ENCODE measurements at places on chromosomes 1 and 21. TPM values are rescaled to one million over a fixed set of nuclear protein-coding genes. Genes with fewer than 3 reads are reported as not detected.

DNA sequence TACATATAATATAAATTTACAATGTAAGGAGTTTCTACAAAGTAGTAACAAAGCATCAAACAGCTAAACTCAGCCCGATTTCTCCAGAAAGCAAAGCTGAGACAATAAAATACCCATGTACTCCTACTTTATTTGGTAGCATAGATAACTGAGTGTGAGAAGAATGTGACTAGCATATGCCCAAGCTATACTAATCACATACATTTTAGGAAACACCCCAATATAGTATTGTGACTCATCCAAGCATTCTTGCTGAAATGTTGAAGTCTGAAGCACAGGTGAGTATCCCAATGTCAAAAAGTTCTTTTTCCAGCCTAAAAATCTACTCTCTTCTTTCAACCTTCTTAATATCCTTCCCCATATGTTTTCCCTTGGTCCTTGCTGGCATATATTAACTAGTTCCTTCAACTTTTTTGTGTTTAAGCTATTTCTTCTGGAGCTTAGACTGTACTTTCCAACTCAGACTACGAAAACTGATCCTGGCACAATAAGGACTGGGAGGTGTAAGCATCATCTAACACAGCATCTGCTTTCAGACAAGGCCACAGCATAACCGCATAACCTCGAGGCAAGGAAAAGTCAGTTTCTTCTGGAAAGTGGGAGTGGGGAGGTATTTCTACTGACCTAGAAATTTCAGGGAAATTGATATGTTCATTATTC lies 163.0 kb upstream of the RNPC3 start:
- no peak overlapping the region for H3K4me3 ChIP-seq
- H3K27me3 ChIP-seq = no peaks in the 10 kb centered on the region
- H3K36me3 ChIP-seq = no peaks in the 10 kb centered on the region

GRCh38 chr1:212664409-212665199 lies 35.0 kb downstream of the BATF3 start:
- H3K36me3 ChIP-seq = no peaks in the 10 kb centered on the region
- peaks cover 4% of the 10 kb centered on the region for H3K4me1 ChIP-seq
- no peak for DNase-seq
- no peak overlapping the region for H3K27ac ChIP-seq
- H3K27me3 ChIP-seq = no peaks in the 10 kb centered on the region

GRCh38 chr1:81937791-81938450 lies 137.2 kb downstream of the ADGRL2 start:
- no peak overlapping the region for H3K4me3 ChIP-seq
- DNase-seq = no peak
- H3K36me3 ChIP-seq = no peaks in the 10 kb centered on the region
- no peak overlapping the region for H3K27ac ChIP-seq
- no peaks in the 10 kb centered on the region for H3K4me1 ChIP-seq

GRCh38 chr1:218659911-218660677 lies 315.0 kb downstream of the TGFB2 start:
- peaks cover 10% of the 10 kb centered on the region for H3K4me1 ChIP-seq
- H3K4me3 ChIP-seq = no peak overlapping the region
- no peak for DNase-seq
- no peaks in the 10 kb centered on the region for H3K36me3 ChIP-seq

GRCh38 chr1:64000021-64000420 lies 203.4 kb upstream of the UBE2U start:
- no peaks in the 10 kb centered on the region for H3K27me3 ChIP-seq
- H3K36me3 ChIP-seq = no peaks in the 10 kb centered on the region
- H3K4me3 ChIP-seq = no peak overlapping the region
- no peak overlapping the region for H3K27ac ChIP-seq
- DNase-seq = no peak

GRCh38 chr21:39525129-39525528 lies 73.4 kb downstream of the SH3BGR start:
- no peak overlapping the region for H3K4me3 ChIP-seq
- no peaks in the 10 kb centered on the region for H3K27me3 ChIP-seq
- DNase-seq = no peak
- H3K4me1 ChIP-seq = peaks cover 4% of the 10 kb centered on the region
- H3K27ac ChIP-seq = no peak overlapping the region
- H3K36me3 ChIP-seq = no peaks in the 10 kb centered on the region

F13B gene
- total RNA-seq = 11.3 TPM

HAPLN2 gene
- not detected for total RNA-seq

ARHGEF16 gene
- total RNA-seq = 21.5 TPM

AVPR1B gene
- total RNA-seq = not detected

DNA sequence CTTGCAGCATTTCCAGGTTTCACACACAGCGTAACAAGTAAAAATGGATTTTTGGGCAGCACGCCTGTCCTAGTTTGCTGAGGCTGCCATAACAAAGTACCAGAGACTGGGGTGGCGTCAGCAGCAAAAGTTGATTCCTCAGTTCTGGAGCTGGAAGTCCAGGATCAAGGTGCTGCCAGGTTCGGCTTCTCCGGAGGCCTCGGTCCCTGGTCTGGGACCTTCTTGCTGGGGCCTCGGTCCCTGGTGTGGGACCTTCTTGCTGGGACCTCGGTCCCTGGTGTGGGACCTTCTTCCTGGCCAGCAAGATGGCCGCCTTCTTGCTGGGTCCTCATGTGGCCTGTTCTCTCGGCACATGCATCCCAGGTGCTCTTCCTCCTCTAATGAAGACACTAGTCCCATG lies 104.0 kb downstream of the PDE9A start:
- no peak for DNase-seq
- H3K4me1 ChIP-seq = peaks cover 15% of the 10 kb centered on the region
- H3K27me3 ChIP-seq = no peaks in the 10 kb centered on the region

All from hepatocyte (in vitro differentiated cells).